ENCODE measurements at places on chromosomes 7 and 10.

- no peak for DNase-seq
These were observed 4.4 kb downstream of the UBE2H start for GRCh38 chr7:129948338-129948737.

DNA sequence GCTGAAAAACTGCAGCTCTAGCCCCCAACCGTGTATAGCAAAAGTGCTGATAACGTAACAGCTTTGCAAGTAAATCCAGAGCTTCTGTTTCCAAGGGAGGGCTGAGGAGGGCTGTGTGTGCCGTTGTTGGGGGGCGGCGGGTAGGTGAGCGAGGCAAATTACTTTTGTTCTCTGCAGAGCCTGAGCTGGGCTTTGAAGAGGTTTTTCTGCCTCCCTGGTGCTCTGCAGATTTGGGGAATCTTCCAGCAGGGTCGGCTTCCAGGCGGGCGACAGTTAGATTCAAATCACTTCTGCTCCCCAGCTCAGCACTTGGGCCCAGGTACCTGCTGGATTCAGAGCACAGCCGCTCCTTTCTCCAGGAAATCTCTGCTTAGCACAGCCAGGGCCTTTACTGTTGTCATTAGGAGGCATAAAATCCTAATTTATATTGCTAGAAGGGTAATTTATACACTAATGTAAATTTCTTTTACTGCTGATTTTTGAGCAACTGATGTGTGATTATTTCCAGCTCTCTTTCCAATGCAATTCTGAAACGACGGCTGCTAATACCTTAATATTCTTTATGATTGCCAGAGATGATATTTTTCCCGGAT, 442.4 kb downstream of the TYW1 start:
- DNase-seq: no peak

DNA sequence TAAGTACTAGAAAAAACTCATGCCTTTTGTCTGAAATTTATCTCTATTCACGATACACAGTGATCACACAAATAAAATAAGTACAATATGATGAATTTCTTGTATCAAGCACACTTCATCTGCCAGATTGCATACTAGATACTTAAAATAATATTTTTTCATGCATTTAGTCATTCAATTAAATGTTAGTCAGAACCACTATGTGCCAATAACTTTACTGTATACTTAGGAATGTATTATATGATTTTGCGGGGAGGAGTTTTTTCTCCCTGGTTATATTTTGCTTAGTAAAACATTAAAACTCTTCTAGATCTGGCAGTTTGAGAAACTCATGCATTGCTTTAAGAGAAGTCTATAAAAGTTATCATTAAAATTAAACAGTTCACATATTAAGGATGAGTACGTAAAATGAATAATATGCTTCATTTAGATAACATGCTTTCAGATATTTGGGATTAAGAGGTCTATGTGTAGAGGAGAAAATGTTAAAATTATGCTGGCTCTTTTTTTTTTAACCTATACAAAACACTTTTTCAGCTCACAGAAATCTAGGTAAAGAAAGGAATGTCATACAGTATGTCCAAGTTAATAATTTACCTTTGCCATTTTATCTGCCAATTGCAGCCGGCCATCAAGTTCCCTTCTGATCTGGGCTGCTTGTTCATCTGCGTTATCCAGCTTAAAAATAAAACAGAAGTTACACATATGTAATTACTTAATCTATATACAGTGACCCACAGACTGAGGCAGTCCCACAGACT, 70.1 kb downstream of the RNF133 start:
- DNase-seq: no peak

DNA sequence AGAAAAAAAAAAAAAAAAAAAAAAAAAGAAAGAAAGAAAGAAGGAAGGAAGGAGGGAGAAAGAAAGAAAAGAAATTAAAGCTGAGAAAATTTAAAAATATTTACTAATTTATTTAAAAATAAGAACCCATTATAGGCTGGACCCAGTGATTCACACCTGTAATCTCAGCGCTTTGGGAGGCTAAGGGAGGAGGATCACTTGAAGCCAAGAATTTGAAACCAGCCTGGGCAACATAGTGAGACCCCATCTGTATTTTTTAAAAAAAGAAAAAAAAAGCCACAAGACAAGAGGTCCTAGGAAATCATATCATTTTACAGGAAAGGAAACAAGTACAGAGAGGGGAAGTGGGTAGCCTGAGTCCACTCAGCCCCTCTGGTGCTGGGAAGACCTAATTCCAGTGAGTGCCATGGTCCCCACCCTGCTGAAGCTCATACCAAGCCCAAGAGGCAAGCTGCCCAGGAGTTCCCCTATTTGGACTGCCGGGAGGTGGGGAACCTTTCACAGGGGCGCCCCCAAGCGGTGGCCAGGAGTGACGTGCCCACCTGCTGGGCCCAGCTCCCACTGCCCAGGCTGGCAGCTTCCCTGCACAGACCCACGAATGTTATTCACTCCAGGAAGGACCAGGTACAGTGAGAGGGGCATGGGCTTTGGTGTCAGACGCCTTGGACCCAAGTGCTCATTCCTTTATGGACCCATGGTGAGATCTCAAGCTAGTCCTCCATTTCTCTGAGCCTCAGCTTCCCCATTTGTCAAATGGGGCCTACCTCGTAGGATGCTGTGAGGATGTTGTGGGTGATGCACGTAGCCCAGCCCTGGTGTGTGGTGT, 133.6 kb downstream of the ZMIZ1 start:
- no peak for DNase-seq

- DNase-seq: no peak
These were observed 47.8 kb downstream of the BRI3 start for GRCh38 chr7:98329100-98329790.

DNA sequence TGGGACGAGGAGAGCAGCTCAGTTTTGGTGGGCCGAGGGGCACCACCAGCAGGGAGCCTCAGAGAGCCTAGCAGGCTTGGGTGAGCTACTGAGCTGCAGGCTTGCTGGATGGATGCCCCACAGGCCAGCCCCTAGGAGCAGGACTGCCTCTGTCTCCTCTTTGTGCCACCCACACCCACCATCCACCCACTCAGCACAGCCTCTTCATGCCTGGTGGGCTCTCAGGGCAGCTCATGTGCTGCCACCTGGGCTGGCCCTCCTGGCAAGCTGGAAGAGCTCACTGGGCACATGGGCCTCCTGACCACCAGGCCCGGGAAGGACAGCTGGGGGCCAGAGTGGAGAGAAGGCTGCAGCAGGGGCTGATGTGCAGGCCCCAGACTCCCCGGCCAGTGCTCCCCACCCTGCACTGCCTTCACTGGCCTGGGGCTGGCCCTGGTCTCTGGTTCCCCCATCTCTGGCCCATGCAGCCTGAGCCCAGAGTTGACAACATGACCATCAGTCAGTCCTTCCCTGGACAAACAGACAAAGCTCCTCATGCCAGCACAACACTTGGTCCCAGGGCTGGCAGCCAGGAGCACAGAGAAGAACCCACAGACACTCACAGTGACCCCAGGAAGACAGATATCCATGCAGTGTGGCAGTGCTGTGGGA, 8.2 kb downstream of the RASGEF1A start:
- DNase-seq: no peak

DNA sequence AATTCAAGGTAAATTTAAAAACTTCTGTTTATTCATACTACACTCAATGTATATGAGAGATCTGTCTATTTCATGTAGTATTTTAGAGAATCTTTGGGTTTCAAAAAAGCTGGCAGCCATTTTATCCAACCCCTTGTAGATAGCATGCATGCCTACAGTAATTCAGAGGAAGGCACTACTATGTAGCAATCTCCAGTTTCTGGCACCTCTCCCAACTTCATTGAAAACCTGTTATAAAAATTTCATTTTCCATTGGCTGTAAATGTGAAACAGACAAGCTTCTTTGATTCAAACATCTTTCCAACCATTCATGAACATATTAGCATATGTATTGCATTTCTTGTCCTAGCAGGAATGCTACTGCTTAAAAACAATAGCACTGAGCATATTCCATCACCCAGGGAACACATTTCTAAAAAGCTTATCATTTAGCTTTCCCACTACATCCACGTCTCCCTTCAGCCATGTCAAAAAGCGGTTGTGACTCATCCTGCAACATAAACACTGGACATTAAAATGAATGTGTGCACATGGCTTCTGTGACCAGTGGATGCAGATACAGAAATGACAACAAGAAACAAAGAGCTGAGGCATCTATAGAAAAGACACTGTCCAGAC, 330.4 kb upstream of the AOAH start:
- no peak for DNase-seq

- DNase-seq: no peak
These were observed 2.8 kb downstream of the CAMK2G start for GRCh38 chr10:73871295-73872189.

- no peak for DNase-seq
These were observed 47.3 kb upstream of the PIK3AP1 start for GRCh38 chr10:96767611-96768010.

DNA sequence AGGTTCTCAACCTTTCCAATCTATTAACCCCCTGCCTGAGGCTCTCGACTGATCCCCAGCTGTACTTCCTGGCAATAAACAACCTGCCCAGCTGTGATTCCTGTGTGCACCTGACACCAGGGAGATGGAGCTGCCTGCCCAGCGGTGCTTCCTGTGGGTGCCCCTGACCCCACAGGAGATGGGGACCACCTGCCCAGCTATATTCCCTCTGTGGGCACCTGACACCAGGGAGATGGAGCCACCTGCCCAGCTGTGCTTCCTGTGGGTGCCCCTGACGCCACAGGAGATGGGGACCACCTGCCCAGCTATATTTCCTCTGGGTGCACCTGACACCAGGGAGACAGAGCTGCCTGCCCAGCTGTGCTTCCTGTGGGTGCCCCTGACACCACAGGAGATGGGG, 184.0 kb downstream of the DIP2C start:
- no peak for DNase-seq

DNA sequence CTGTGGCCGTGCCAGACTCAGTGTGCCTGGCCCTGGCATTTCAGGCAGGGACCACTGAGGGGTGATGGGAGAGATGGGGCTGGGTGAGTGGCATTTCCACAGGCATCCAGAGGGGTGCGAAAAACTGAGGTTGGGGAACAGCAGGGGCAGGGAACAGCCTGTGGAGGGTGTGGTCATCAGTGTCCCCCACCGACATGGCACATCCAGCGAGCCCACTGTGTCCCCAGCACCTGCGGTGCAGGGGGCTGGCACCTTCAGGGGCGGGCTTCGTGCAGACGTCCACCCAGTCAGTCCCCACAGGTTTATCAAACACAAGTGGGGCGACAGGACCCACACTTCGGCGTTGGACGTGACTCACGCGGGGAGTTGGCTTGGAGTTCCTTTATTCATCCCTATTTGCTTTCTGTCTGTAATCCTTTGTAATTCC, 14.8 kb downstream of the CUX1 start:
- DNase-seq: no peak

DNA sequence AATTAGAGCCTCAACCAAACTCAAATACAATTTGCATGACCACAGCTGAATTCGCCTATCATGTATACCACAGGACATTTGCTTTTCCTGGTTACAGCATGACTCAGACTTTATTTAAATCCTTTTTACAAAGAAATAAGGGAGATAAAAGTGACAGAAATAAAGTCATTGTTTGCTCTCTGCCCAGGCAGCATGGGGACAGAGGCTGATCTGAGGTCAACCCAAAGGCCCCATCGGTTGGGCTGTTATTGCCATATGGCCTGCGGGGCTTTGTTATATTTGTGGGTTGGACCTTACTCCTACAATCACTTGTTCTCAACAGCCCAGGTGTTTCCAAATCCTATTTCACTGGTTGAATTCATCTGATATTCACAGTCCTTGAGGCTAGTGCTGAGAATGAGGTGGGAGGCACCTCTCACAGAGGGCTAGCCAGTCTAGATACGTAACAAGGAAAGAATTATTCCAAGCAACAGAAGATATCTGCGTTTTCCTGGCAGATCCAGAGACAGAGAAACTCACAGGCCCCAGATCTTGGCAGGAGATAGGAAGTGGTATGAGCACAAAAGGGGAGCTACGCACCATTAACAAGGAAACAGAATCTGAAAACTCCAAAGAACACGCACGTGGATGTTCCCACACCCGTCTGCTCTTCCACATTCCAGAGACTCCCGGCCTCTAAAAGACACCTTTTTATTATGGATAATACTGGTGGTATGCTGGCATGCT, 117.3 kb downstream of the HIPK2 start:
- no peak for DNase-seq

DNA sequence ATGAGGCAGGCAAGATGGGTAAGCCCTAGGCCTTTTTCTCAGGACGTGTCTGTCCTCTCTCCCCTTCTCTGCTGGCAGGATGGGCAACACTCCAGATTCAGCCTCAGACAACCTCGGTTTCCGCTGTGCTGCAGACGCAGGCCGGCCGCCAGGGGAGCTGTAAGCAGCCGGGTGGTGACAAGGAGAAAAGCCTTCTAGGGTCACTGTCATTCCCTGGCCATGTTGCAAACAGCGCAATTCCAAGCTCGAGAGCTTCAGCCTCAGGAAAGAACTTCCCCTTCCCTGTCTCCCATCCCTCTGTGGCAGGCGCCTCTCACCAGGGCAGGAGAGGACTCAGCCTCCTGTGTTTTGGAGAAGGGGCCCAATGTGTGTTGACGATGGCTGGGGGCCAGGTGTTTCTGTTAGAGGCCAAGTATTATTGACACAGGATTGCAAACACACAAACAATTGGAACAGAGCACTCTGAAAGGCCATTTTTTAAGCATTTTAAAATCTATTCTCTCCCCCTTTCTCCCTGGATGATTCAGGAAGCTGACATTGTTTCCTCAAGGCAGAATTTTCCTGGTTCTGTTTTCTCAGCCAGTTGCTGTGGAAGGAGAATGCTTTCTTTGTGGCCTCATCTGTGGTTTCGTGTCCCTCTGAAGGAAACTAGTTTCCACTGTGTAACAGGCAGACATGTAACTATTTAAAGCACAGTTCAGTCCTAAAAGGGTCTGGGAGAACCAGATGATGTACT, 13.1 kb downstream of the PHKG1 start:
- DNase-seq: peak; percentile 82

DNA sequence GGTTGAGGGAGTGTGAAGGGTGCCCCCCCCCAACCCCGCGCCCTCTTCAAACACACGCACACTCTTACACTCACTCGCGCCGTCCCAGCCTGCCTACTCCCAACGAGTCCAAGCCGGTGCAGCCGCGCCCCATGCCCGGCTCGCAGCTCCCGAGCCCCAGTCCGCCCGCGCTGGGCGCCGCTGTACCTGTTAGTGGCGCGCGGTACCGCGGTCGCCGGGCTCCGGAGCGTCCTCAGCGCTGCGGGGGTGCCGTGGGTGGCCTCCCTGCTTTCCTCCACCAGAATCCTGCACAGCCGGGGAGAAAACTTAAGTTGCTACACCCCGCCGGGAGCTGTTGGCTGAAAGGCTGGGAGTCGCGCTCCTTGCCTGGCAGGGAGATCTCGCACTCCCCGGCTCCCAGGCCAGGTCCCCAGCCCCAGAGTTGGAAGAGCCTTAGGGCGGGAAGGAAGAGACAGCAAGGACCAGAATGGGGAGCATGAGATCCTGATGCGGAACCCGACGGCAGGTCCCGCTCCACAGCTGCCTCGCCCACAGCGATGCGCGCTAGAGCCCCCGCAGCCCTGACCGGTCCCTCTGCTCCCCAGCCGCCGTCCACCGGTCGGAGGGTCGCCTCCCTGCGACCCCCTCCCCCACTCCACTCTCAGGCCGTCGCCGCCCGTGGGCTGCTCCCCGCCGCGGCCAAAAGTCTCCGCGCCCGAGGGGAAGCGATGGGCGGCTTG, 863 bp downstream of the ST8SIA6 start:
- peak; percentile 25 for DNase-seq
